Stromal cell of bone marrow (primary cell): ENCODE measurements at places on chromosomes 1 and 21.
A peak's percentile ranks its signal among the peaks of the same experiment; 100 is the strongest.

- DNase-seq, result no peak
Observed at GRCh38 chr1:67440339-67440738, 10.1 kb upstream of the SERBP1 start.

- peak; percentile 12 for DNase-seq
Observed at GRCh38 chr1:113542221-113542701, 151.9 kb downstream of the MAGI3 start.

DNA sequence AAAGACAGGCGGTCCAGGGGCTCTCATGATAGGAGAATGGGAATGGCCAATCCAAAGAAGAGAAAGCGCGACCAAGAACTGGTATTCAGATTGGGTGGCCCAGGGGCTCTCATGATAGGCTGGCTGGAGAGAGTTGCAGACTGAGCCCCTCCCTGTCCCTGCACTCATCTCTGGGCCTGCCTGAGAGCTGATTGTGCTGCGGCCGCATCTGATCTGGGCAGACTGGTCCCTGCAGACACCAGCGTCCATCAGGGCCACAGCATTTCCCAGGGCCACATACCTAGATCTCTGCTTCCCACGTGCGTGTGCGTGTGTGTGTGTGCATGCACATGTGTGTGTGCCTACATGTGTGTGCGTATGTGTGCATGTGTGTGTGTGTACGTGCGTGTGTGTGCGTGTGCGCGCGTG, 30.4 kb upstream of the MAN1C1 start:
- DNase-seq, result no peak

GRCh38 chr21:34945288-34945687, 103.8 kb downstream of the RUNX1 start:
- no peak for DNase-seq

- no peak for DNase-seq
Observed at GRCh38 chr1:38120552-38121230, 74.1 kb upstream of the POU3F1 start.

DNA sequence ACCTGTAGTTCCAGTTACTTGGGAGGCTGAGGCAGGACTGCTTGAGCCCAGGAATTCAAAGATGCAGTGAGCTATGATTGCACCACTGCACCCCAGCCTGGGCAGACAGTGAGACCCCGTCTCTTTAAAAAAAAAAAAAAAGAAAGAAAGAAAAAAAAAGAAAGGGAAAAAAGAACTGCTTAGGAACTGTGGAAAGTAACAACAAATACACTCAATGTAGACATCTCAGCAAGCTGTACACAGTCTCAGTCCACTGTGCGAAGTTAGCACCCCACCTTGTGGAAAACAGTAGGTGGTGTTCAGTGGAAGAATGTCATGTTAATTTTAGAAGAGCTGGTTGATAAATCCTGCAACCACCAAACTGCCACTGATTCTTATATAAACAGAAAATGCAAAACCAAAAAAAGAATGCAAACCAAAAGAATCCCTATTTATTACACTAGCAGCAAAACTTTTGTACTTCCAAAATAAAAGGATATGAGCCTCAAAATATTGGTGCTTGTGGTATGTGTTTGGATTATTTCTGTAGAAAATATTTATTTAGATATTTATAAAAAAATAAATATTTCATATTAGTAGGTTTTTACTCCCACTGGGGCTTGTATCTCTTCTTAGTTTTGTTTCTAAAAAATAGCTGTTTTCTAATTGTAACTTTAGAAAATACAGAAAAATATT, 31.1 kb downstream of the ALG14 start:
- peak; percentile 80 for DNase-seq

DNA sequence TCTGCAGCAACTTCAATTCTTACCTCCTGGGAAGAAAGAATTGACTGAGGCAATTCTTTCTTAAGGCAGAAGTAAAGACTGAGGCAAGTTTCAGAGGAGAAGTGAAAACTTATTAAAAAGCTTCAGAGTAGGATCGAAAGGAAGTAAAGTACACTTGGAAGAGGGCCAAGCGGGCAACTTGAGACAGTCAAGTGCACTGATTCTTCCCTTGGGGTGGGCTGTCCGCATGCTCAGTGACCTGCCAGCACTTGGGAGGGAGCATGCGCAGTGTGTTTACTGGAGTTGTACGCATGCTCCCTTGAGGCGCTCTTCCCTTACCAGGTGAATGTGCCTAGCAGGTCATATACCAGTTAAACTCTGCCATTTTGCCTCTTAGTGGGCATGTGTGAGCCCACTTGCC, 55.3 kb upstream of the NBPF3 start:
- no peak for DNase-seq

DNA sequence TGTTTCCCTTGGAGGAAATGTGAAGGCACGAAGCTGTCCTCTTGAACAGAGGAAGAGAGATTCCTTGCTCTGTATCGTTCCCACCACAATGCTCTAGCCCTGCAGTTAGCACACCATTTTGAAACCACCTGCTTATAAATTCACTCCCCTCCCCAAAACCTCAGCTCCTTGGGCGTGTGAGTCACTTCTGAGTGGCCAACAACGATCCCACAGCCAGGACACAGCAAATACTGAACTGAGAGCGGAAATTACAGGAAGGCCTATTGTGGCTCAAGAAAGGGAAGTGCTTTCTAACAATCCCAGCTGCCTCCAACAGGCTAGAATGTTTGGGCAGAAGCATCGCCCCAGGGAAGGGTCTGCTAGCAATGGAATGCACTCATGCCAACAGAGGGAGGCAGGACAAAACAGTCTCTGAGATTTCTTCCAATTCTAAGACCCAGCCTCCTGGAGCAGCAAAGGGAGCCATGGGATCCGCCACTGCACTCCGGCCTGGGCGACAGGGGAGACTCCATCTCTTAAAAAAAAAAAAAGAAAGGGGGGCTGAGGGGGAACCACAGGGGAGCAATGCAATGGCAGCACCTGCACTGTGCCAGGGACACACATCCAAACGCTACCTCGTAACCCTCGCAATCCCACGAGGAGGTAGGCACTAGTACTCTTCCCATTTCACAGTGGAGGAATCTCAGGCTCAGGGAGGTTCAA, 1.9 kb downstream of the TMEM53 start:
- DNase-seq, result no peak

DNA sequence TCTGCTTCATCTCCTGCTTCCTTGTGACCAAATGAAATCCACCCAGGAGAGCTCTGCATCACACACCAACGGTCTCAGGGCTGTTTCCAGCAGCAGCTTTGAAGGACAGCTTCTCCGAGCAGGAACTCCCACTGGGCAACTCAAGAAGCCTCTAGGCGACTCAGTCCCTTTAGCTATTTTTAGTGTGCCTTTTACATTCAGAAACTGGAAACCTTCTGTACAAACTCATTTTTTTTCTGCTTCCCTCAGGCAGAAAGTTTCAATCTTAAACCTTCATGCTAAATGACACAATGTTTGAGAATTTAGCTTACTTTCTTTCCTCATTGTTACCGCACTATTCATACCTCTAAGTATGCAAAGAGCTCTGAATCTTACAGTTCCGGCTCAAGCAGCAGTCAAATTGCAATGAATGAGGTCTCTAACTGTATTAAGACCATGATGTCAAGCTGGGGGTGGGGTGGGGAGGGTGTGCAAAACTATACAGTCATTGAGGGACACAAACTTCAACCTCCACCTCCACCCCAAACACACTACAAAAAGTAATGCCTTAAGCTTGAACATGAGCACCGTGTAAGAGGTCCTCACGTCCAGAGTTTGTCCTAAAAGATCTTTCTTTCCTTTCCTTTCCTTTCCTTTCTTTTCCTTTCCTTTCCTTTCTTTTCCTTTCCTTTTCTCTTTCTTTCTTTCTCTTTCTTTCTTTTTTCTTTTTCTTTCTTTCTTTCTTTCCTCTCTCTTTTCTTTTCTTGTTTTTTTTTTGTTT, 16.4 kb upstream of the TARBP1 start:
- no peak for DNase-seq

DNA sequence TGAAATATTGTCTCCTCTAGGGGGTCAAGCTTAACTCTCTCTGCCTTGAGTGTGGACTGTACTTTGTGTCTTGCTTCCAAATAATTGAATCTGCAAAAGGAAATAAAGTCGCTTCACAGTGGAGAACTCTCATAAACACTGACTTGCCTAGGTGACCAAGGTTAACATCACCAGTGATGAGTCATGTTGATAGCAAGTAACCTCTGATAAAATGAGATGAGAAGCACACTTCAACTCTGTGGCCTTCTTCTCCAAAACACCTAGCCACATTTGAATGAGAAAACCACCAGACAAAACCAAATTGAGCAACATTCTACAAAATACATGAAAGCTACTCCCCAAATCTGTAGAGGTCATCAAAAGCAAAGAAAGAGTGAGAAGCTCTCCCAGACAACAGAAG, 37.6 kb downstream of the PDE4B start:
- no peak for DNase-seq
